ENCODE measurements at places on chromosomes 11 and 22.
A peak's percentile ranks its signal among the peaks of the same experiment; 100 is the strongest.

- DNase-seq: peak; percentile 48
These were observed 37.7 kb downstream of the NF2 start for GRCh38 chr22:29641042-29641699.

DNA sequence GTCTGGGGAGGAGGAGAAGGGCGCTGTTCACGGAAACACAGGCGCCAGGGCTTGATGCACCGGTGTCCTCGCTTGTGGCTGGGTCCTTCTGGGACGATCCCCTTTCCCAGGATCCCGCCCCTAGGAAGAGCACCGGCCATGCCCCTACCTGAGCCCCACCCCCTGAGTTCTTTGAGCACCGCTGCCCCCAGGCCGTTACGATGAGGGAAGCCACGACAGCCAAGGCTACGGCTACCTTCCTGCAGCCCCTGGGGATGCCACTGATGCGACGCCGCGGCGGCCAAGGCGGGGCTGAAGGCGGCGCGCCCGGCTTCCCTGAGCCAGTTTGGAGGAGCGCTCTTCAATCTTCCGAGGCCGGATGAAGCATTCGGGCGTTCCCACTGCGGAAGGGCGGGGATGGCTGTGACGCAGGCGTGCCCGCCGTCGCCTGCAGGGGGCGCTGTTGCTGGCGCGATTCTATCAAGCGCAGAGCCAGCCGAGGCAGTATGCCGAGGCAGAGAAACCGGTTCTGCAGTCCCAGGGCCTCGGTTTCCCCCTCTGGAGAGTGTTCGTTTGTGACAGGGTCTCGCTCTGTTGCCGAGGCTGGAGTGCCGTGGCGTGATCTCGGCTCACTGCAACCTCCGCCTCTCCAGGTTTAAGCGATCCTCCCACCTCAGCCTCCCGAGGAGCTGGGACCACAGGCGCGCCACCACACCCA, 9.7 kb upstream of the NEFH start:
- DNase-seq: peak; percentile 52

DNA sequence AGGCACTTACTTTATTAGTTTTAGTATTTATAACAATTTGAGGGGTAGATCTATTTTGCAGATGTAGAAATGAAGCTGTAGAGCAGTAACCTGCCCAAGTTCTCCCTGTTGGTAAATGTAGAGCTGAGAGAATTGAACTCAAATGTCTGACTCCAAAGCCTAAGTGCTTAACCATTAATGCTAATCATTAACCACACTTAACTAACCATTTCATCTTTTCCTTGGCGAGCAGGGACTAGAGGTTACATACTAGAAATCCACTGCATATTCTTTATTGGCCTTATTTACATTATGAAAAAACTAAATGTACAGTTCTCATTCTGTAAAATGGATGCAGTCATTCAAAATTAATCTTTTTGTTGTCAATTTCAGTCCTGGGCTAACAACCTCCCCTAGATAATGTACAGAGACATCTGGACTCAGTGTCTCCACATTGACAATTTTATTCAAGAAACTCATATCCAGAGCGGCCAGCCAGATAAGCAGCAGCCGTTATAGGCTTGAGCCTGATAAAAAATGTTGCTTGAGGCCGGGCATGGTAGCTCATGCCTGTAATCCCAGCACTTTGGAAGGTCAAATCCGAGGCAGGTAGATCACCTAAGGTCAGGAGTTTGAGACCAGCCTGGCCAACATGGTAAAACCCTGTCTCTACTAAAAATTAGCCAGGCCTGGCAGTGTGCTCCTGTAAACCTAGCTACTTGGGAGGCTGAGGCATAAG, 76.7 kb upstream of the PICALM start:
- no peak for DNase-seq

DNA sequence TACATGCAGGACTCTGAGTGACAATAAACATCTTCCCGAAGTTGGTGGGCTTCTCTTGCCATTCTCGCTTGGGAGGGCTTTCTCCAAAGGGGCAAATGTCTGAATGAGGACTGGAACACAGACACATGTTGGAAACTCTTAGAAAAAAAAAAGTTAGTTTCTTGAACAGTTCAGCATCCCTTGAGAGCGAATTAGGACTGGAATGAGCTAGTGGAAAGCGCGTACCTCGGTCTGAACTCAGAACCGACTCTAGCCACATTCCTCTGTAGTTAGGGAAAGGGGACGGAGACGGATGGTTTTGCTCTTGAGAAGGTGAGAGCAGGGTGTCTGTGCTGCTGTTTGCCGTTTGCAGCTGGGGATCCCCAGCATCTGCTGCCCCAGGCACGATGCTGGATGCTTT, 517.3 kb downstream of the TBC1D22A start:
- no peak for DNase-seq

DNA sequence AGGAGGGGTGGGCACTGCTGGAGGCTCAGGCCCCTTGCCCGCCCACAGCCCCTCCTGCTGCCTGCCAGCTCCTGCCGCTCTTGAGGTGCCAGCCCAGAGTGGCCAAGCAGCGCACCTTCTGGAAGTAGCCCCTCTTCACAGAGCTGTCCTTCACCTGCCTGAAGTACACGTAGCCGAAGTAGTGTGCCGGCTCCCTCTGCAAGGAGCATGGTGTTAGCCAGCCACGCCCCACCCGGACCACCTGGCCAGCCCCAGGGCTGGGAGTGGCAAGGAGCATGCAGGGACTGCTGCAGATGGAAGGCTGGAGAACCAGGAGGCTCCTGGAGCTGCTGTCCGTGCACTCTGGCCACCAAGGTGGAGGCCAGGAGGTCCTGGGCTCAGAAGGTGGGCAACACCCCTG, 9.6 kb downstream of the DENND6B start:
- no peak for DNase-seq

- DNase-seq: peak; percentile 79
These were observed 8.7 kb upstream of the C1QTNF6 start for GRCh38 chr22:37196539-37197450.

- DNase-seq: no peak
These were observed 50.2 kb downstream of the SMIM38 start for GRCh38 chr11:69205743-69206612.

GRCh38 chr22:19710020-19710768, 4.1 kb upstream of the SEPTIN5 start:
- no peak for DNase-seq

DNA sequence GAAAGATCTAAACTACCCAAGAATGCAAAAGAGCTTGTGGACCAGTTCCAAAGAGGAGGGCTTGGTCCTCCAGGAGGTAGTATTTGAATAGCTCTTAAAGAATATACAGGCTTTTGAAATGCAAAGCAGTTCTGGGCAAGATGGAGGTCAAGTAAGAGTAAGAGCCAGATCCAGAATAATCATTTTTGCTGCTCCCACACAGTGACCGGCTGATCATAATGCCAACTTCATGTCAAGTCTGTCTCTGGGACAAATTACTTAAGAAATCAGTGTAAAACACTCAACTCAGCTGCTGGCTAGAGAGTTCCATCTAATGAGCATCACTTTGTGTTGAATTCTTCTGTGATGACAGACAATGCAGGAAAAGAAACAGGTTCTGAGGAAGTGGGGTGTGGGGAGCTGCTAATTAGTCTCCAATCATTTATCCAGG, 250.9 kb upstream of the NARS2 start:
- DNase-seq: no peak

DNA sequence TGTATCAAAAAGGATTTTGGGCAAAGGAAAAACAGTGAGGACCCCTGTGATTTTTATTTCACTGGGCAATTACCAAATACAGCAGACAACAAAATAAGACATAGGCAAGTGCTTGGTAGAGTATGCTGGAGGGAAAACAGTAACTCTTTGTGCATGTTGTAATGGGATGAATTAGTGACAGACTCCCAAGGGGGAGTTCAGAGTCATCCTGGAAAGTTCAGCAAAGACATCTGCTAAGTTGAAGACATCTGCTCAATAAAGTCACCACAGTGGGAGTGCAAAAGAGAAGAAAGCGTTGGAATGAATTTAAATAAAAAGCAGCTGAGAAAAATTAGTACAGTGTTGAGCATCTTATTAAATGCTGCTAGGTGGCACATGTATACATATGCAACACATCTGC, 378.8 kb upstream of the ISX start:
- no peak for DNase-seq

GRCh38 chr11:11740836-11741235, 100.9 kb upstream of the USP47 start:
- DNase-seq: no peak

GRCh38 chr11:128819198-128819597, 47.9 kb downstream of the KCNJ1 start:
- no peak for DNase-seq

GRCh38 chr11:104487046-104487806, 323.3 kb upstream of the PDGFD start:
- no peak for DNase-seq

- DNase-seq: peak; percentile 13
These were observed 561 bp downstream of the PGM2L1 start for GRCh38 chr11:74397501-74398243.

GRCh38 chr22:43948836-43949406, 6.3 kb upstream of the SAMM50 start:
- DNase-seq: peak; percentile 7

DNA sequence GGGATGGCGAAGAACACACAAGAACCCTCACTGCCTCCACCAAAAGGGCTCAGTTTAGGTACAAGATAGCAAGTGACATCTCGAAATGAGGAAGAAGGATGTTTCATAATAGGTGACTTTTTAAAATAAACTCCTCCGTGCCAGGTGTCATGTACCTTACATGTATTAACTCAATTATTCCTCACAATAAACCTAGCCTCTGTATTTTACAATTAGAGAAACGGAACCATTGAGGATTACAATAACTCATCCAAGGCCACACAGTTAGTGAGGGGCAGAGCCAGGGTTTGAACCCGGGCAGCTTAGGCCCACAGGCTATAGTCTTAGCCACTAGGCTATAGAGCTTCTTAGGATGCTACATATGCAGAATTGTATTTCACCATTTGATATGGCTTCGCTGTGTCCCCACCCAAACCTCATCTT, 965 bp upstream of the PAMR1 start:
- peak; percentile 63 for DNase-seq

DNA sequence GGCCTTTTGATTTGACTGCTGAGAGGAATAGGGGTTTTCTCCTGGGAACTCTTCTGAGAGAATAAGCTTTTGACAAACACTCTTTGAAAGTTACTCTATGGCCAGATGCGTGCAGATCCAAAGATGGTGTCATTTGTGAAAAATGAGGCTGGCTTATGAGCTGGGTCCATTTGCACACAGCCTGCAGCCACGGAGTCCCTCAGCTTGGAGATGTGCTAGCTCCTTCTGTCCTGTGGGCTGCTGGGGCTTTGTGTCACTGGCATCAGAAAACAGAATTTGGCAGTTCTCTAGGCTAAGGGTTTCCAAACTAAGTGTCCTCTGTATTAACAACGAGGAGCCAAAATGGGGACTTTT, 702.4 kb downstream of the NTM start:
- peak; percentile 76 for DNase-seq

DNA sequence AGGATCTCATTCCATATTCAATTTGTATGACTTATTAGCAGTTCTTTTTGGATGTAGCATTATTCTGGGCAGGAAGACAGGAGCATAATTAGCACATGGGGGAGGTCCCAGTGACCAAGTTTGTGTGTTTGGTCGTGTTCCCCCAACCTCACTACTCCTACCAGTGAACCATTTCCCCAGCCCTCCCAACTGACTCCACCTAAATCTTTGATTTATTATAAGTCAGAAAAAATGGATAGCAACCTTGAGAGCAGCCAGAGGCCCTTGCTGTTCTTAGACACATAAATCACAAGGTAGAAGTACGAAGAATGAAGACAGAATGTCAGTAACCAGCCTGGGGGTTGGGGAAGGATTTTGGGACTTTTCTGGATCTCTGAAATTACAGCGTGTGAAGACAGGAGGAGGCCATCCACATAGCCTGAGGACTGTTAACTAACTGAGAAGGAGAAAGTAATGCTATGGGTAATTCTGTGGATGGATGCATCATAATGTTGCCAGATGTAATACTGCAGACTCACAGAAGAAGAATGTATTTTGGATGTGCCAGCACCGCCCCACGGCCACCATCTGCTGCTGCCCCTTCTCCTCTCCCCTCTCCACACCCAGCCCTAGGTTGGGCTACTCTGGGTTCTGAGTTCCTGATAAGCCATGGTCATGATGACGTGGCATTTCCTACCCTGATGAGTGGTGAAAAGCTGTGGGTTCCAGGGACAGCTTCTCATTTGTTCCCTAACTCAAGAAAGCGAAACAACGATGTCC, 124.3 kb upstream of the TTC12 start:
- peak; percentile 93 for DNase-seq

DNA sequence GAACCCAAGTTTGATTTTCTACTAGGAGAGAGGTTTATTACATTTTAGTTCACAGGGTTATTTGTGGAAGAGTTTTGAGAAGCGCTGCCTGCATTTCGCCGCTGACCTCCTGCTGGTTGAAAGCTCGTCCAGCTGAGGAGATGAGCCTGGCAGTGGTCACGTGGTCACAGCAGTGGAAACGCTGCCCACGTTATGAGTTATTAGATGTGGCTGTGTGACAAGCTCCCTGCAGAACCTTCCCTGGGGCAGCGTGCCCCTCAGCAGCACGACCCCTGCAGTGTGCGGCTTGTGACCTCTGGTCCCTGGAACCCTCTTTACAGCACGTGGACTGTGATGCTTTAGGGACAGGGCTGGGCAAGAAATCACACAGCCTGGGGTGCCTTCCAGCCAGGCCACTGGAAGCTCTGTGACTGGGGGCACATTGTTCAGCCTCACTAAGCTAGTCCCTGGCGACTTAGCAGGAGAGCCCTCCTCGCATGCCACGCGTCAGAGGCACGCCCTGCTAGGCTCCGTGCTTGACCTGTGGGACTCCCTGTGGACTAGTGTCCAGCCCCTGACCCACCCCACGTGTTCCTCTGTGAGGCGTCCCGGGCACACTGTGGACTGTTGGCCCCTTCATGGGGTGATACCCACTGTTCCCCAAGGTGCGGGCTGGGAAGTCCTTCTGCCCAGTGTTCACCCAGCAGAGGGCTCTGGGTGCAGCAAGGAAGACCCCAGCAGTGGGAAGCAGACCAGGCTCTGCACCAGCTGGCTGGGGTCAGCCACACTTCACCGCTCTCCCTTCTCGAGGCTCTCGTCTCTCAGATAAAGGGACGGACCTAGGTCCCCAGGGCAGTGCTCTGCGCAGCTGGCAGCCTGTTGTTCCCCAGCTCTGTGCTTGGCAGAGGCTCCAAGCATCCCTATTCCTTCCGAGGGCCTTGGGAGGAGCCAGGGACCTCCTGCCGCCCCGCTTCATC, 349.5 kb downstream of the TBC1D22A start:
- DNase-seq: no peak
